ENCODE measurements at places on chromosomes 13 and 19. TPM values are rescaled to one million over a fixed set of nuclear protein-coding genes. Genes with fewer than 3 reads are reported as not detected.

Gene ZNF738
- 12.8 TPM for polyA plus RNA-seq

Gene FREM2
- not detected for polyA plus RNA-seq

Gene ZNF317
- polyA plus RNA-seq: 16.0 TPM

Gene NTN5
- polyA plus RNA-seq: 0.74 TPM
